ENCODE measurements at places on chromosomes 6 and 20.

DNA sequence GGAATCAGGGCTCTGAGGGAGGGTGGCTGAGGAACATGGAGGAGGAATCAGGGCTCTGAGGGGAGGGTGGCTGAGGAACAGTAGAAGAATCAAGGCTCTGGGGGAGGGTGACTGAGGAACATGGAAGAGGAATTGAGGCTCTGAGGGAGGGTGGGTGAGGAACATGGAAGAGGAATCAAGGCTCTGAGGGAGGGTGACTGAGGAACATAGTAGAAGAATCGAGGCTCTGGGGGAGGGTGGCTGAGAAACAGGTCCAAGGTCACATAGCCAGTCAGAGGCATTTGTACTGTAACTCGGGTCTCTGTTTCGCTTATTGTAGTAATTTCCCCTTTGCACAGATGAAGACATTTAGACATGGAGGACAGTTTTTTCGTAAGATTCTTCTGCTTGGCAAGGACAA, 164.8 kb downstream of the SOBP start:
- no peak for DNase-seq

DNA sequence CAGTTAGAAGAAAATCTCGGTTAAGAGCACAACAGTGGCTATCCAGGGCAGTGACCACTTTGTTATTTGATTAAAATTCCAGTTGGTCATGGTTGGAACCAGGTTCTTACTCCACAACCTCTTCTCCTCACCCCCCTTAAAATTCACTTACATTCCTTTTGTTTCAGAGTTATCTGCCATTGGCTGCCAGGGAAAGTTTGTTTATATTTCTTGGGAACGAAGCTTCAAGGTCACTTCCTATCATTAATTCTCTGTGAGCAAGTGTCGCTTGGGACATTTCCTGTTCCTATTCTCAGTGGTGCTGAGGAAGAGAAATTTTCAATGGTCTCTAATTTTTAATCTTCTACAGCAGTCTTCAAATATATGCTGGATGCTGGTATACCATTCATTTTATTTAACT, 121.1 kb upstream of the COL21A1 start:
- DNase-seq: no peak

- no peak for DNase-seq
Measured at GRCh38 chr20:60484316-60484715, 526.1 kb downstream of the CDH26 start.

- DNase-seq: peak; percentile 22
Measured at GRCh38 chr6:53263917-53264316, 84.8 kb downstream of the ELOVL5 start.

GRCh38 chr20:50713657-50714101, 17.7 kb upstream of the PARD6B start:
- peak; percentile 26 for DNase-seq

- no peak for DNase-seq
Measured at GRCh38 chr20:6045566-6045965, 8.3 kb downstream of the LRRN4 start.

DNA sequence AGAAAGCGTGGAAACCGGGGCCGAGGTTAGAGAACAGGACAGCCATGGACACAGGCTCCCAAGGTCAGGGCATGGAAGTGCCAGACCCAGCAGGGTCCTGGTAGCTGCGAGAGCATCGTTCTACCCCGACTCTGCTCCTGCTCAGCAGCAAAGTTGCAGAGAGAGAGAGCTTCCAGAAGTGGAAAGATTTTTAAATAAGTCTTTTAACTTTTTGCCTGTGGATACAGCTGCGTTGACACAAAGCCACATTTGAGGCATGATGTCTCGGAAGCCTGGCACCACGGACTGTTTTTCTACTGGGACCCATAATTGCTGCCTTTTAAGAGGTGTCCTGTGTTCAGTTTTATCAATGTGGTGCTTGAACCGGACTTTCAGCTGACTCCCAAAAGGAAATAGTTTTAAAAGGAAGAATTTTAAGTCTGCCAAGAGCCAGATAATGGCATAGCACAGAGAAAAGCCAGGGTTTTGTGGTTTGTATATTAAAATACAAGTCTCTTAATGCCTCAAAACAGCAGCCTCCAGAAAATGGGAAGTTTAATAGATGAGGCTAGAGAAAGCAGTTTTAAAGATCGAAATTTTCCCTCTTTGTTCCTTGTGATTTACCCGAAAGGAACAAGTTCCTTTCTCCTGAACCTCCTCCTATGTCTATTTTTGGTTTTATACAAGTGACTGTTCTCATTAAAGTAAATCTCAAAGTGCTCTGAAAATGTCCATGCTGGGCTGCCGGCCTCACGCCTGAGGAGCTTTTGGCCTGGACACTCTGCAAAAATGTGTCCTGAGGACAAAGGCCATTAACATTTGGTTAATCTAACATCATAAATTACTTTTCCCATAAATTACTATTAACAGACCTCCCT, 91.5 kb downstream of the RIN2 start:
- no peak for DNase-seq

- peak; percentile 17 for DNase-seq
Measured at GRCh38 chr6:111185954-111186353, 98.7 kb downstream of the SLC16A10 start.

- DNase-seq: no peak
Measured at GRCh38 chr6:137750297-137750696, 116.8 kb upstream of the TNFAIP3 start.

DNA sequence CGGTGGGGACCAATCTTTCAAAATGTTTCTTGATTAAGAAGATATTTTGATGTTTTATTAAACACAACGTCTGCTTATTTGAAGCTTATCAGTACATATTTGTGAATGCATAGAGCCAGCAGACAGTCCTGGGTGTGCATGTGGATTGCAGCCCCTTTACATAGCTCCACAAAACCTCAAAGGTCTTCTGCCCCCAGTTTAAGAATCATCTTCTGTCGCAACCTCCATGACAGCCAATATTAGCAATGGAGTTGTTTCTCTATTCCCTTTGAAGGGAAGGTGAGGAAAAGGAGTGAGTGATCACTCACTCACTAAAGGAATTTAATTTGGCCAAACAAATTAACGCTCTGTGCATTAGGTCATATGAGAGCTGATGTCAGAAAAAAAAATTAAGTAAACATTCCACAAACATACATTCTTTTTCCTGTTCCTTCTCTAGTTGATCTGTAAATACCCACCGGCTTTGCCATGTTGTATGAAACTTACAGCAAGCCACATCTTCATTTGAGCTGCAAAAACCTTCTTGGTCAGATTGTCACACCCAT, 152.9 kb downstream of the SIM1 start:
- DNase-seq: no peak

DNA sequence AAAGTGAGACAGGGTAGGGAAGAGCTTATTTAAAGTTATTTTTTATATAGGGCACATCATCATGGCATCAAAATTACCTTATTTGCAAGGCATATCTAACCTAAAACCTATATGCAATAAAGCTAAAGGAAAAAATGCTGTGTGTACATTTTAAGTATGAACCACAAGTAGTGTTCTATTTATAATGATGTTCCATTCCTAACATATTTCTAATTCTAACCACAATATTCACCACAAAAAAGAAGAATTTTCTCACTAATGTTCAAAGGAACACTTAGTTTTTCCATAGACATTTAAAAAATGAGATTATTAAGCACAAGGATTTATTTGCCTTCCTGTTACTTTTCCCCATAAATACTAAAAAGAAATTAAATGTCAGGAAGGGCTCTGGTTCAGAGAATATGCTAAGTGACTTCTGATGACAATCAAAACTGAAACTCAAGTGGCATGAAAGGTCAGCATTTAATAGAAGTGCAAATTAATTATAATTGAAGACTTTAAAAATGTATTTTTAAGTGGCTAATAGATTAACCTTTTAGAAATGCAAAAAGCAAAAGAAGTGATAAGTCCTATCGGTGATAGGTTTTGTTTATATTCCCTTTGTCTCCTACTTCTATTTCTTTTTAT, 25.1 kb downstream of the GPR63 start:
- DNase-seq: no peak

DNA sequence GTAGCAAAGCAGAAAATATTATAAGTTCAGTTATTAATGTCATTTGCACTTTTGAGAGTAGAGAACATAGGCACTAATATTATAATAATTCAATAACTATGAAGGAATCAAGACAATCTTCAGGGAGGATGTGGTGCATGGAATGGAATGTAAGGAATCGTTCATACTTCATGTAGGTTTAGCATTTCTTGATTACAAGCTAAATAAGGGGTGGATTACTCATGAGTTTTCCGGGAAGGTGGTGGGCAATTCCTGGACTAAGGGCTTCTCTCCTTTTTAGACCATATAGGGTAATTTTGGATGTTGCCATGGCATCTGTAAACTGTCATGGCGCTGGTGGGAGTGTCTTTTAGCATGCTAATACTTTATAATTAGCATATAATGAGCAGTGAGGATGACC, 9.1 kb upstream of the BTNL2 start:
- no peak for DNase-seq

GRCh38 chr6:74749211-74750147, 456.4 kb downstream of the COL12A1 start:
- no peak for DNase-seq

DNA sequence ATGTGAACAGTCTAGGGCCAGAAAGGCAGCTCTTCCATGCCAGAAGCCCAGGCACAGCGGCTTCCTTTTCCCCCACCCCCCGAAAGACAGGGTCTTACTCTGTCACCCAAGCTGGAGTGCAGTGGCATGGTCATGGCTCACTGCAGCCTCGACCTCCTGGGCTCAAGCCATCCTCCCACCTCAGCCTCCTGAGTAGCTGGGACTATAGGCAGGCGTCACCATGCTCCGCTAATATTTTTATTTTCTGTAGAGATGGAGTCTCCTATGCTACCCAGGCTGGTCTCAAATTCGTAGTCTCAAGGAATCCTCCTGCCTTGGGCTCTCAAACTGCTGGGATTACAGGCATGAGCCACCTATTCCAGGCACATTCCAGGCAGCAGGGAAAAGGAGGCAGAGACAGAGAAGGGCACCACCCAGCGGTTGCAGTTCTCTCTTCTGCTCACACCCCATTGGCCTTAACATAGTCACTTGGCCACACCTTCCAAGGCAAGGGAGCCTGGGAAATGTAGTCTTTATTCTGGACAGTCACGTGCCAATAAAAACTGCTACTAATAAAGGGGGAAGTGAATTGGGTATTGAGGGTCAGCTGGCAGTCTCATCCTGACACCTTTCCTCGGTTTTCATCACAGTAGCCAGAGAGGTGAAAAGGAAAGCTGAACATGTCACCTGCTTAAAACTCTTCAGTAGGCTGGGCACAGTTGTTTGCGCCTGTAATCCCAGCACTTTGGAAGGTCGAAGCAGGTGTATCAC, 205.9 kb downstream of the ZMYND8 start:
- DNase-seq: peak; percentile 80

GRCh38 chr6:45212976-45213375, 115.2 kb upstream of the RUNX2 start:
- DNase-seq: no peak

DNA sequence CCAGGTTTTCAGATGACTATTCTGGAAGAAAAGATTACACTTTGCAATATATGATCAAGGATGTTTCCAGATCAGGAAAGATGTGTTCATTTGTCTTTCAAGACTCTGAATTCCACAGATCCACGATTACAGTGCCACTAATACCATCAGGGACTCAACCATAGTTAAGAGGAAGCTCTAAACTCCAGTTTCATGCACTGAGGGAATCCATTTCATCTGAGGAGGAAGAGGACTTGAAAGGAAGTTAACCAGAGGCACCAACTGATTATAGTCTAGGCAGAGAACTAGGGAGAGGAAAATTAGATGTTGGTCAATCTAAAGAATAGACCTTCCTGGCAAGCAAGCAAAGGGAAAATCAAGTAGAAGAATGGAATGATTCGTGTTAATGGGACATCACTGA, 218.3 kb upstream of the PRDM1 start:
- no peak for DNase-seq

- DNase-seq: no peak
Measured at GRCh38 chr20:19025430-19026120, 186.9 kb upstream of the SLC24A3 start.

DNA sequence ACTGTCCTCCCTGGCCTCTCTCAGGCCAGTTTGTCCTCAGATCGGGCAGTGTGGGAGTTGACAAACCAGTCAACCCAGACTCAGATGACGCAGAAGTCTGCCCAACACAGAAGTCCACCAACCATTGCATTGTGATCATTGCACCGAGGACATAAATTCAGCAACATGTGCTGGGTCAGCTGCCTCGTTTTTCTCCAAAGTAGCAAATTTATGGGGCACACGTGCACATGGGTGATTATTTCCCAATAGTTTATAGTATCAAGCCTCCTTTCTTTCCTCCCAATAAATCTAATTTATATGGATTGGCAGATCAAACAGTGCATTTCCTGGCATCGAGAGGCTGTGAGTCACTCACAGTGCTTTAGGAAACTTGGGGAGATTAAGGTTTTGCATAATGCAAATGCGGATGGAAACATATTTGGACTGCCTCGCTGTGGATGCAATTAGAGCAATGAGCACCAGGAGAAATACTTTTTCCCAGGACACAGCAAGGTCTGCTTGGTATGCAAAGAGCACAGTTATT, 413.7 kb upstream of the SULF2 start:
- no peak for DNase-seq

DNA sequence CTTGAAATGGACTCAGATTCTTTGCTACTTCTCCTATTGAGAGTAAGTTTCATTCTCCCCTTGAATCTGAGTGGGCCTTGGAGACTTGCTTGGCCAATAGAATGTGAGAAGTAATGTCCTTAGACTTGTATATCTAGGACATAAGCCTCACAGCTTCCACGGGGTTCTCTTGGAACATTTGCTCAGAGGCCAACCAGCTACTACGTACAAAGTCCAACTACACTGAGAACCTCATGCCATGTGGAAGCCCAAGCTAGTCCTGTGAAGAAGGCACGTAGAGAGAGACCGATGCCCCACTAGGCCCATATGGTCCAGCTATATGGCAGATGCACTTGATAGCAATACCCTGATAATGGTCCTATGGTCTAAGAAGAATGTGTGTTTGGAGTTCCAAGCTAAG, 22.9 kb downstream of the TMEM14A start:
- DNase-seq: no peak

- DNase-seq: no peak
Measured at GRCh38 chr6:20919677-20920385, 385.6 kb downstream of the CDKAL1 start.

DNA sequence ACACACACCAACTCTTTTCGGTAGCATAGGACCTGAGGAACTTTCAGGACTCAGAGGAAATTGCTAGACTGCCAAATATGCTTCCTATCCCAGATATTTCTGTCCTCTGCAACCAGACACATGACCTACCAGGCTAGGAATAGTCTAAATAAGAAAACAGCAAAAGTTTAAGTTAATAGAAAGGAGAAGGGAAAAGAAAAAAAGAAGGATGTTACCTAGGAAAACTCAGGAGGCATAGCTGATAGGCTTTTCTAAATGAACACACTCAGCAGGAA, 74.6 kb downstream of the MAP3K5 start:
- no peak for DNase-seq

DNA sequence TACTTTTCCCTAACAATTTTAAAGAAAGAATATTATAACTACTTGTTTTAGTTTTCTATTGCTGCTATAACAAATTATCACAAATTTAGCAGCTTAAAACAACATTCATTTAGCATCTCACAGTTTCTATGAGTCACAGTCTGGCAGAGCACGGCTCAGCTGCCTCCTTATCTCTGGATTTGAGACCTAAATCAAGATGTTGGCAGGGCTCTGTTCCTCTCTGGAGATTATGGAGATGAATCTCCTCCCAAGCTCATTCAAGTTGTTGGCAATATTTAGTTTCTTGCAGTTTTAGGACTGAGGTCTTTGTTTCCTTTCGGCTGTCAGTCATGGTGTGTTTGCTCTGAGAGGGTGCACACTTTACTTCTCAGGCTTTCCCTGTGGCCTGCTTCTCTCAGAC, 1065.8 kb upstream of the EYS start:
- DNase-seq: no peak

Data from DMS53 (cell line).